ENCODE measurements at places on chromosomes 7 and 10.

- DNase-seq, result no peak
Observed at GRCh38 chr7:74097937-74098614, 14.5 kb downstream of the LIMK1 start.

DNA sequence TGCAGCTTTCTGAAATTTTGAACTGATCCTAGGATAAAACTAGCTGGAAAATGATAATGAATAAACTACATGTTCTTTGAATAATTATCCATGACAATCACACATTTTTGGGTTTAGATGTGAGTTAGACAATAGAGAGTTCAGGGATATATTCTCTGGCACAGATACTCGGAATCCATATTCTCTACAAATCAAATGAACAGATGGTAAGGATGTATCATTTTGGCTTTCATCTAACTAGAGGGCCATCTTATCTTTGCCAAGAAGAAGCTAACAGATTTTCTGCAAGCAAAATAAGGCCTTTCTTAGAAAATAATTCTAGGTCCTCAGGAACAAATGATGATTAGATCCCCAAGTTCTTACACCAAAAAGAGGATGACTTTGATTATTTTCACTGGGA, 355.9 kb upstream of the C7orf33 start:
- DNase-seq, result no peak

DNA sequence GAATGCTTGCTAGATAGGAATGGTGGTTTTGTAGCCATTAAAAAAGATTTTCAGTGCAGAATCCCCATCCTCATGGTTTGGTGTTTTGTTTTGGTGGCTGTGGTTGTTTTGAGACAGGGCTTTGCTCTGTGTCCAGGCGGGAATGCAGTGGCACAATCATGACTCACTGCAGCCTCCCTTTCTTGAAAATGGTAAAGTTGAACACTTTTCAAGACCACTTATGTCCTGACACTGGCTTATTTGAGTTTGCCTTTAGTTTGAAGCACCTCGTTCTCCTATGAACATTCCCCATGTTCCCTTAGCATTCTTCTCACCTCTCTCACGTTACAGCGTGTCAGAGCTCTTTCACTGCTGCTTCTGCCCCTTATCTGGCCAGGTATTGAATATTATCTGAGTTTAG, 140.1 kb downstream of the LRRC4 start:
- DNase-seq, result no peak

DNA sequence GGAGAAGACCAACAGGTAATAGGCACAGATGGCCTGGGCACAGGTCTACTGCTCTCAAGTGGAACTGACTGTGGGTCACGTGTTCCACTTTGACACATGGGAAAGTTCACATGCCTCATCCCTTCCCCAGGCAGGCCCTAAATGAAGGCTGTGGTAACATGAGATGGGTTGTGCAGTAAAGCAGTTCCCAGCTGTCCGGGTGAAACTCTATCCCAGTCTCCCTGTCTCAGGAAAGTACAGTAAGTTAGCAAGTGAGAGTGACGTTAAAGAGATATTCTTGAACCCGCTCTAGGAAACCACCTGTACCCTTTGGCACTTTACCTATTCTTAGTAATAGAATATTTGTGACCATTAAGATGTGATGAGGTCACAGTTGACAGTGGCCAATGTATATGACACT, 343.7 kb upstream of the AOAH start:
- no peak for DNase-seq

- DNase-seq, result peak; percentile 2
Observed at GRCh38 chr7:157676456-157677255, 339.9 kb downstream of the DNAJB6 start.

DNA sequence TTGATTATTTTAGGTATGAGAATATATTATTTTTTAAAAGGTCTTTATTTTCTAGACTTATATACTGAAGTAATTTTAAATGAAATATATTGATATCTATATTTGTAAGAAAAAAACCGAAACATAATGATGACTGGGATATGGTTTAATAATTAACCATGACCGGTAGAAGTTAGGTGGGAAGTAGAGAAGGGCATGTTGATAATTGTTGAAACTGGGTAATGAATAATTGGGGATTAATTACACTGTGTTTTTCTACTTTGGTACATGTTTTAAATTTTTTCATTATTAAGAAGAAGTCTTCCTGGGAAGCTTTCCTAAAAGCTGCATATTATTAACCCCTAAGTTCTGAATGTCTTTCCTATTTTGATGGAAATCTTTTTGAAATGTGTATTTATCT, 16.3 kb downstream of the TSPAN12 start:
- no peak for DNase-seq

- no peak for DNase-seq
Observed at GRCh38 chr7:110637252-110637651, 453.7 kb upstream of the LRRN3 start.

DNA sequence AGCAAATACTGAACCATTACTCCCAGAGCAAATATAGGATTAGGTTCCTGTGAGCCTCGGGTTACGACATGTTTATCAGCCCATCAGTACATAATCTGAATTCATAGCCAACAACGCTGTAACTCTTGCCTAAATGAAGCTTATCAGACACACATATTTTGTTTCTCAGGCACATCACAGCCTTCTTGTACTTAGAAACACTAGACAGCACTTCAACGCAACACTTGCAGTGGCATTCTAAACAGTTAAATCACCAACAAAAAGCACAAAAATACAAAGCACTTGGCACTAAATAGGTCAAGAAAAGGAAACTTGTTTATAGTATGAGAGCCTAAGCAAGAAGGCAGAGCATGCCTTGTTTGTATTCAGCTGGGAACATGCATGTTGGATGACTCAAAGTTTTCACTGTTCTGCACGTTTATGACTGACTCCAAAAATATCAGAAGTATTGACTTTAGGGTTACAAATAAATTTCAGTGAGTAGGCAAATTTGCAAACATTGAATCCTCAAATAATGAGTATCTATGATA, 75.0 kb downstream of the VPS50 start:
- no peak for DNase-seq

DNA sequence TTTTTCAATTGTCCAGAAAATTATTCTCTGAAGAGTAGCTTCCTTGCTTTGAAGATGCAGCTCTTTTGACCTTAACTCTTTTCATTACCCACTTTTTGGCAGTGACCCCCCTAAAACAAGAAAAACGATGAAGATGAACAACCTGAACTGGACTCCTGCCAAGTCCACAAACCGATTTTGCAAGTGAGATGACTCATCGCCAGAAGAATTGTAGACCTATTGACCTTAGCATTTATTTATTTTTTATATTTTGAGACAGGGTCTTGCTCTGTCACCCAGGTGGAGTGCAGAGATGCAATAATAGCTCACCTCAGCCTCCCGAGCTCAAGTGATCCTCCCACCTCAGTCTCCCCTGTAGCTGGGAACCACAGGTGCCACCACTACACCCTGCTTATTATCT, 859.2 kb downstream of the GATA3 start:
- no peak for DNase-seq

DNA sequence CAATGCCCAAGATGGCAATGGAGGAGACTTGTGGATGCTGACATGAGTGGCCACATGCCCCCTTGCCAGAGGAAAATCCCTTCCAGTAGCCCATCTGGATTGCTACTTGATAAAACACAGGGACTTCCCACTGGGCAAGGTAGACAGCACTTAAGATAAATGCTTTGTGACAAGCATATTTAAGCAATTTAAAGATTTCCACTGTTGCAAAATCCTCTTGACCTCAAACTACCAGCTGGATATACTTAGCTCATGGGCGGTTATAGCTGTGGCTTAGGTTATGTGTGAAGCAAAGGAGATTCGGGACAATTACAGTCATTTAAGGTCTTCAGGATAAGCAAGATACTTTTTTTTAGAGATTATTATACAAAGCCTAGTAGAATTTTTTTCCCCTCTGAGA, 238.1 kb downstream of the BMPER start:
- no peak for DNase-seq

DNA sequence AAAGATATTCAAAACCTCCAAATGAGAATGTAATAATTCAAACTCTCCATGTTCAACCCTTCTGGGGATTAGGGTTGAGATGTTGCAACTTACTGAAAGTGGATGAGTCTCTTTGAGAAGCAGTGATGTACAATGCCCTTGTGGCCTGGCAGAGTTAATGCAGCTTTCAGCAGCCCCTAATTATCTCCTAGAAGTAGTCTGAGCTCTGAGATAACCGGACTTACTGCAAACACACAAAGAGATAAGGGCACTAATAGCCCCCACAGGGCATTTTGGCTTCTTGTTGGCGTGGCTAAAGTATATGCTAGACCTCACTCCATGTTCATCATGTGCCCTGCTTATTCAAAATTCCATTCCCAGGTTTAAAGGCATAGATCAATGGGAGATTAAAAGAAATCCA, 404.7 kb downstream of the NEBL start:
- DNase-seq, result no peak

DNA sequence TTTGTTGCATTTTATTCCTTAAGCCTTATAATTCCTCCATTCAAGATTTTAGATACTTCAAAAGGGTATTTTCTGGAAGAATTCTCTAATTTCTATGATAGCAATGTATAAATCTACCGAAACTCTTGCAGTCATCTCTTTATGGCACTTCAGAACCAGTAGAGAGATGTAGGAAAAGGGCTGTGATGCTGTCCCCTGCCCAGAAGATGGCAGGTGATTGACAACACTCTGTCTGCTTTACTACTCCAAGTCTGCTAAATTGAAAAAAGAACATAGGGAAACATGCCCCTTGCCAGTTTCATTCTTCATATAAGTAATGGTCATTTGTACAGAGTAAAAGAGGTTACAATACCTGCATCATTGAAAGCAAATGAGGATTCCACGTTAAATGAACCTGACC, 5.1 kb downstream of the TCTN3 start:
- DNase-seq, result no peak

DNA sequence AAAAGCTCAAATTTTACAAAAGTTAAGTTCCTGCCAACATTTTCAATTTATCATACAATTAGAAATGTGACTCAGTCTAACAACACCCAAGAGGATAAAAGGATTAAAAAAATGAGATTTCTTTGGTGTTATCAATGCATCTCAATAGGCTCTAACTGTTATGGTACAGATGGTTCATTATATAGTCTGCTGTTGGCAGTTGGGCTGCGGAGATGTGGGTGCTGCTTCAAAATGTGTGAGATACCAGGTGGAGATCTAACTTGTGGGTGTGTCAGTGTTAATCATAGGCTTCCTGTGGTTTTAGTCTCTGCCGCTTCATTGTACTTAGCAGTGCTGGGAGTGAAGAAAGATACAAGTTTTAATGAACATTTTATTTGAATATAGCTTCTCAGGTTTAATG, 231.2 kb downstream of the EXOC4 start:
- DNase-seq, result peak; percentile 17

DNA sequence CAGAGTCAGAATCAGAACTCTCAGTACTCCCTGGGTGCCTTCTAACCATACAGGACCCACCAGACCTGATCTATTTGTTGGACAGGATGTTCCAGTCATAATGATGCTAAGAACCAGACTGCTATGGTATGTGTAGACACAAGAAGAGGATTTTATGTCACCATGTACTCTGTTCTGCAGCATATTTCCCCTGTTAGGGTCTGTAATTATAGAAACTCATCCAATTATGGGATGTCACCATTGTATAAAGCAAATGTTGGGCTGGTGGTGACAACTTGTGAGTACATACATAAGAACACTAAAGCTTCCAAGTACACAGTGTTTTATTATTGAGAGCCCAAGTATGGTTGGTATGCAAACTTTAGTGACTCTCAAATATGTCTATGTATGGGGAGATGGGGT, 67.1 kb upstream of the AGBL3 start:
- no peak for DNase-seq

DNA sequence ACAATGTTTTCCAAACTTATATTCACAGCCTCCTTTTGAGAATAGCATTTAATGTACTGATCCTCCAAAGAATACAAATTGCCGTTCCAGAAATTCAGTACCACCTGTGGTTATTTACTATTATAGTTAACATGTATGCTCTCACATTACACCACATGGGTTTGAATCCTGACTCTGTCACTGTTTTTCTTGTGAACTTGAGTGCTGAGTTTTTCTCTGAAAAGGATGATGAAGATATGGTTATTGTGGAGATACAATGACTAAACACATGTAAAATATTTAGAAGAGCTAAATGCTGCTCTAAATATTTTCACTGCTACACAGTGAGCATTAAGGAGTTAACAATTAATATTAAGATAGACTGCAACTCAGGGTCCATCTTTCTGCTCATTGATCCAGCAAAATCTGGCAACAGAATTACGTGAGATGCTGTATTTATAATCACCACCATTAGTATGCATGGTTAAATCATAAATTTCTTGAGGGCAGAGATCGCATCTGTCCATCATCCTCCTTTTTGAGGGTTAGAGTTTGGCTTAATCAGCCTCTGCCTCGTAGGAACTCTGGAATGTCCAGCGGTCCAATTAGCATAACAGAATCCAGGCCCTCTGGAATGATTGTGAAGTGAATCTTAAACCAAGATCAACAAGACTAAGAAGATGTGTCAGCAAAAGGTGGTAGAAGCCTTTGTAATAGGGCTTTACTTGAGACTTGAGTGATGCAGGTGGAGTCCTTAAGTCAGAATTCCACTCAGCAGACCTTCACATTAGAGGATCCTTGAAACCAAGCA, 152.8 kb downstream of the MACC1 start:
- DNase-seq, result no peak

- no peak for DNase-seq
Observed at GRCh38 chr7:134732728-134733127, 46.7 kb upstream of the CALD1 start.

GRCh38 chr7:153507885-153508284, 544.3 kb upstream of the DPP6 start:
- no peak for DNase-seq

GRCh38 chr7:127922656-127923055, 108.6 kb downstream of the LRRC4 start:
- DNase-seq, result no peak

DNA sequence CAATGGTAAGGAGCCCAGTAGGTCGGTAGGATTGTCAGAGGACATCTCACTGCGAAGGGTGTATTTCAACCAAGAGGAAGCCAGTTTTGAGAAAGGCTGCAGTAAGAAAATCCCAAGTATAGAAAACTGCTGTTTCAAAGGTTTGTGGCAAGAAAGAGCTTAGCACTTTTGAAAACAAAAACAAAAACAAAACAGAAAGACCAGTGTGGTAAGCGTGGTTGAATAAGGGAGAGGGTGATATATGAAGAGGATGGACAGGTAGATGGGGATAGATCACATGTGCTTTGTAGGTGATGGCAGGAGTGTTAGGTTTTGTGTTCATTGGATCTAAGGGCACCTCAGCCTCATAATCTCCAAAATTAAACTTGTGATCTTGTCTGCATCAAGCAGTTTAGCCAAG, 141.6 kb upstream of the WNT16 start:
- no peak for DNase-seq

GRCh38 chr7:98281757-98282606, 496 bp downstream of the BRI3 start:
- DNase-seq, result peak; percentile 36

GRCh38 chr7:836429-836828, 4.2 kb downstream of the SUN1 start:
- no peak for DNase-seq

All from activated T-cell treated with anti-CD3 and anti-CD28 coated beads, Interleukin-2, amount 50 U/mL, for 4 hours (primary cell).